ENCODE measurements at places on chromosomes 7 and 10.
A peak's percentile ranks its signal among the peaks of the same experiment; 100 is the strongest.

DNA sequence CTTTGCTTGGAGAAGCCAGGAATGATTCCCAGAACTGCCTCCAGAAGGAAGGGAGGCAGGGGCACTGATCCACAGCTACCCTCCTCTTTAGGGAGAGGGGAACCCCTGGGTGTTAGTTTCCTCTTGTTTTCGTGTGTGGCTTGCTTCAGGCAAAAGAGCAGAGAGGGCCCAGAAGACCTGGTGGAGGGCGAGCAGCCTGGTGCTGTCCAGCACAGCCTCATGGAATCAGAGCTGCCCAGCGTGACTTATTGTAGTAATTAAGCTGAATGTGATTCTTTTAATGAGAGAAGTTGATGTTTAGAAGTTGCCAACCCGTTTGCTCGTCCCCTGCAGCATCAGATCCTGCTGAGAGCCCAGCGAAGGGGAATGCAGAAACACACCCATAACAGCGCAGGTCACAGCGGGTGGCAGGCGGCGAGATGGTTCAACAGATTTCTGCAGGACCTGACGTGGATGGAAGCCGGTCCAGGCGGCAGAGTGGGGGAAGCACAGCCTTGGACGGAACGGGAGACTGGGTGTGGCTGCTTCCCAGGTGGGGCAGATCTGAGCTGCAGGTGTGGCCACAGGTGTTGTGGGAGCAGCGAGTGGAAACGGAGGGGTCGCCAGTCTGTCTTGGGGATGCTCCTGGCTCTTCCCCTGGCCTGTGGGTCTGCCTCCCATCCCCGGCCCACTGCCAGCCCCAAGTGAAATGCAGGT is 53.7 kb upstream of the SHH start:
- no peak for DNase-seq

- no peak for DNase-seq
Measured at GRCh38 chr7:55387062-55387965, 22.2 kb downstream of the LANCL2 start.

DNA sequence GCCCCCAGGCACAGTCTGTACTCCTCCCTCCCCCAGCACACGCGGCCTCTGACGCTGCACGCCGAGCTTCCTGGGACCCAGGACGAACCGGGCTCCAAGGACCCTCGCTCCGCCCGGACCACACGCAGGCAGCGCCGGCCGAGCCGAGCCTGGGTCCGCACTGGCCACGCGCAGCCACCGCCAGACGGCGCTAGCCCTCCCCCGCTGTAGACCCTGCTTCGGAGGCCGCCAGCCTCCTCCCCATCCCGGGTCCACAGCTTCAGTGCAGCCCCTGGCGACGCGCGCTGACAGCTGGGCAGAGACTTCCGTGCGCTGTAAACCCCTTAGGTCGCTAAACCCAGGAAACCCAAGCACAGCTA is 936 bp upstream of the TCERG1L start:
- DNase-seq = no peak

DNA sequence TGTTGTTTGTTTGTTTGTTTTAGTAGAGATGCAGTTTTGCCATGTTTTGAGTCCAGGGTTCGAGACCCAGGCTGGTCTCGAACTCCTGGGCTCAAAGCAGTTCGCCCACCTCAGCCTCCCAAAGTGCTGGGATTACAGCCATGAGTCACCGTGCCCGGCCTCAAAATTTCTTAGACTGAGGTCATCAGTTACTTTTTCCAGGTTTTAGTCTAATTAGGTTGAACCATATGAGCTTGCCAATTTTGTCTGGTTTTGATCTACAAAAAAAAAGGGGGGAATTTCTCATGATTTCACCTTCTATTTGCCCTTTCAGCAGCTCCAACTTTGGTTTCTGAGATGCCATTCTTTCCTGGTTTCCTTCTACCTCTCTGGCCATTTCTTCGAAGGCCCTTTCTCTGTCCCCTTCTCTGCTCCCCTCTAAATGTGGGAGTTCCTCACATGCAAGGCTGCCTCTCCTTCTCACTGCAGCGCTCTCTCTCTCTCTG is 5.5 kb downstream of the CUEDC2 start:
- no peak for DNase-seq

DNA sequence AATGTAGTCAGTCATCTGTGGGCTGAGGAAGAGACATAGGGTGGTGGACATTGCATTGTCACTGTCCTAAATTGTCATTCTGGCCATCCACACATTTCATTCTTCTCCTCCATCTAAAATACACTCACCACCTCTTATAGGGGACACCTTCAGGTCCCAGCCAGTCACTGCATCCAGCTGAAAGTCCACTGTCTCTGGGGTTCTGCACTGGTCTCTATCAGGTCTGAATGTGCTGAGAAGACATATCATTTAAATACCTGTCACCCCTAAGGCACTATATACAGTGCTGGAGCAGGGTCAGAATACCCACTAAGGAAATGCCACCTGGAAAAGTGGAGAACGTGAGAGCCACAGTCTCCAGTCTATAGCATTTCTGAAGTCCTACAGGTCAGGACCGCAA is 29.6 kb downstream of the SH2D4B start:
- DNase-seq = no peak

- DNase-seq = no peak
Measured at GRCh38 chr10:112766636-112767035, 183.4 kb upstream of the TCF7L2 start.

DNA sequence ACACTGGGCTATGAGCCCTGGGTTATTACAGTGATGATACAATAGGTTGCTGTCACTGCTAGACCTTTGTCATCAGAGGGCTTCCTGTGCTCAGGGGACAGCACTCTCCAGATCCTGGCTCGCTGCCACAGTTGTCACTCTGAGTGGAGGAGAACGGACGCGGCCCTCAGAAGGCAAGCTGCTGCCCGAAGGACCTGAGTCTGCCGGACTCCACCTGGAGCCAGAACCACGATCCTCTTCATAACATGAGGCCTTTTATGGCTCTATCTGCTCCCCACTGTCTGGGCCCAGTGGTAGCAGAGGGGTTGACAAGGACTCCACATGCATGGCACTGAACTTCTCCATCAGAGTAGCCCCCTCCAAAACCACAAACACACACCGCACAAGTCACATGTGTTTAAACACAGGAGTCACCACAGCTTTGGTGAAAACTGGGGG is 94.7 kb upstream of the EFCAB10 start:
- DNase-seq = no peak

DNA sequence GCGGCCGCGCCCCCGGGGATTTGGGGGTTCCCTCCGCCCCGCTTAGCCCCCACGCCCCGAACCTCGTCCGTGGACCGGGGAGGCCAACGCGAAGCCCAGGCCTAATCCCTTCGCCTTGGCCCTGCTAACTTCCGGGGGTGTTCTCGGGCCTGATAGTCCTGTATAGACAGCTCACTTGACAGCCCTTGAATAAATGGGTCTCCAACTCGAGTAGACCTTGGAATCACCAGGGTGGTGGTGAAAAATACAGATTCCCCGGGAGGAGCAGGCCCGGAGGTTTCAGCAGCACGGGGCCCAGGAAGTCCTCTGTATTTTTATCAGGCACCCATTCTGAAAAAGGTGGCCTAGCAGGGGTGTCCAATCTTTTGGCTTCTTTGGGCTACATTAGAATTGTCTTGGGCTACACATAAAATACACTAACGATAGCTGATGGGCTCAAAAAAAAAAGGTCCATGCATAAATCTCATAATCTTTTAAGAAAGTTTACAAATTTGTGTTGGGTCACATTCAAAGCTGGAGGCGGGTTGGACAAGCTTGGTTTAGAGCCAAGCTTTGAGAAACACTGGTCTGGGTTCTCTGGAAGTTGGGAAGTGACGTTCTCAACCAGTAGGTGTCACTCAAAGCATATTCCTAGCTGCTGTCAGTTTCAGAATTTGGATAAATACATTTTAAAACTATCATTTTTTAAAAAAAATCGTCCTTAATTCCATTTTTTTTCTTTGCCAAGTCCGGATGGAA is 221.7 kb downstream of the PHTF2 start:
- DNase-seq = peak; percentile 11

DNA sequence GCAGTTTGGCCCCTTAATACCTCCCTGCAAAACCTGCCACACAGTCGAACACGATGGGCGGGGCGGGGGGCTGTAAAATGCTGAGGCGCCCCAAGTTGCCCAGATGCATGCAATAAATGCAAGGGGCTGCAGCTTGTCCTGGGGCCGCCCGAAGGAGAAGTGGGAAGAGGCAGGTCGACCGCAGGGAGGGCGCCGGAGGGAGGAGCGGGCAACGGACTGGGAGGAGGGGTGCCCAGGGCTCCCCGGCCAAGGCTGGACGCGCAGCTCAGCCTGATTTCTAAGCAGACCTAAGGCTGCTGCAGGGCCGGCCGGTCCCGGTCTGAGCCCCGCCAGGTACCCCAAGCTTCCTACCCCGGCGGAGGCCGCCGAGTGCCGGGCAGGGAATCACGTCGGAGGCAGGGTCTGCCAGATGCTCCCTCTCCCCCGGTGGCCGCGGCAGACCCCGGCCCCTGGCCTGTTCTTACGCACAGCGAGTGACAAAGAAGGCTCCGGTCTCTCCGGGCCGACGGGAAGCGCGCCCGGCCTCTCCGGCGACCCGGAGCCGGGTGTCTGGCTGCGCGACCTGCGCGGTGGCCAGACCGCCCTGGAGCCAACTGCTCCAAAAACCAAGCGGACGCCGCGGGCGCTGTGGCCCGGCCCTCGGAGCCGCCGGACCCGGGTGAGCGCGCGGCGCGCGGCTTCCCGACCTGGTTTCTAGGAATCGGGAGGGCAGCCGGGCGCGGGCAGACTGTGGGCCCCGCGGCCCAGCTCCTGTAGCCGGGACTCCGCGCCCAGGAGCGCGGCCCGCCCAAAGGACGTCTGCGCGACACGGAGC is 744 bp upstream of the EBF3 start:
- DNase-seq = no peak

- DNase-seq = no peak
Measured at GRCh38 chr7:9921326-9921725, 1052.3 kb upstream of the PHF14 start.

GRCh38 chr7:27185013-27185853 is at the start of gene HOXA11:
HOXA11 (minus strand) TSS chr7:27185232; CDS start chr7:27185144, 88 bp downstream.
- no peak for DNase-seq

DNA sequence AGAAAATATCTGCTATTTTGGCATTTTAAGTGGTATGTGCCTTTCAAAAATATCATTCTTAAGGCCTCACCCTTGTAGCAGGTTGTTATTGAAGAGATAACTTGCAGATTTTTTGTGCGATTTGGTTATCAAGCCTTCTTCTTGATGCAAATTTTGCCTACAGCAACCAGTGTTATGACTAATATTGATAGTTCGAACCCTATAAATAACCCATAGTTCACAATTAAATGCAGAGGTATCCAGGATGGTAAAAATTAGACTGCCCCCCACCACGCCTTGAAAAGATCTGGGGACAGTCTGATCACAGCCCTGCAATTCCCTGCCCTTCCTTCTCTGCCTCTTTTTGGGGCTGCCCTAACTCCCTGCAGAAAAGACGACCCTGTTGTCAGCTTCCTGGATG is 28.4 kb upstream of the RAPGEF5 start:
- no peak for DNase-seq
